ENCODE measurements at places on chromosomes 6 and 20.

- DNase-seq, result no peak
These were observed 13.3 kb upstream of the RHAG start for GRCh38 chr6:49649988-49650387.

DNA sequence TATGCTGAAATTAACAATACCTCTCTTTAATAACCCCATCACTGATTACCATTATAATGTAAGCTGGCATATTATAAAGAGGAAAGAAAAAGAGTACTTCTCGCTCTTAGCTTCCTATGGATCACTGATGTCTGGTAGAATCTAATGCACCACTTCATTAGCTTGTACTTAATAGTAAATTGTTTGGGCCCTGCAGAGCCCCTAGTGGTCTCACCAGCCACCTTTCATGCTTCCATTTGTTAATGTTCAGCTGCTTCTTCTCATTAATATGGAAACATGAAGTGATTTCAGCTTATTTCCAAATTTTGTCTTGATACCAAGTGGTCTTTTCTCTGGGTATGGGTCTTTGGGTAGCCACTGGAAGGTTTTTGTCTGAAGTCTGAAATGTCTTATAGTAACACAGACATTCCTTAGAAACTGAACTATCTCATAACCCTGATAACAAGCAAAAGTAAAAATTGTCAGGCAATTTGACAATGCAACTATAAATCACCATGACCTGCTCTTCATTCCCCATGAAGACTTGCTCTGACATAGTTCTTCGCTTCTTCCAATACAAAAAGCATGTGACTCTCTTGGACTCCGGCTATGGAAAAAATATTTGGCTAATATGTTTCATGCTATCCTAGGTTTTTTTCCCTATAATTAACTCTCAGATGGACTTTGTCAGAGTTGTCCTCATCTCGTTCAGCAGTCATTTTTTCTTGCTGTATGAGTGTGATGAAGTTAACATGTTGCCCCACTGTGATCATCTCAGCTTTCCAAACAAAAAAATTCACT, 395.8 kb upstream of the MARCKS start:
- no peak for DNase-seq

GRCh38 chr6:144094731-144095133, 641 bp downstream of the SF3B5 start:
- DNase-seq, result no peak

DNA sequence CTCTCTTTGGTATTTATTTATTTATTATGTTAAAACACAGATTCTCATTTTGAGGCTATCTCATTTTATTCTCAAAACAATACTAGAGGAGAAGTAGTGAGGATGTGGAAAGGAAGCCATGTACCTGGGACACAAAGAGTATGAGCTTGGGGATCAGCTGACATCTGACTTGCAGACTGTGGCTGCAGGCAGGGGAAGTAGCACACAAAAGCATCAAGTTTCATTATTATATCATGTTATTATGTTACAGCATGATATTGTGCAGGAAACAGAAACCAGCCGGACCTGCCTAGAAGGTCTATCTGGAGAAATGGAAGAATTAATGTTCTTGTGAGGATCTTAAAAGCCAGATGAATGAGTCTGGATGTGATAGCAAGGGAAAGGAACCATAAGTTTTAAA, 248.2 kb downstream of the KHDC1L start:
- DNase-seq, result no peak

DNA sequence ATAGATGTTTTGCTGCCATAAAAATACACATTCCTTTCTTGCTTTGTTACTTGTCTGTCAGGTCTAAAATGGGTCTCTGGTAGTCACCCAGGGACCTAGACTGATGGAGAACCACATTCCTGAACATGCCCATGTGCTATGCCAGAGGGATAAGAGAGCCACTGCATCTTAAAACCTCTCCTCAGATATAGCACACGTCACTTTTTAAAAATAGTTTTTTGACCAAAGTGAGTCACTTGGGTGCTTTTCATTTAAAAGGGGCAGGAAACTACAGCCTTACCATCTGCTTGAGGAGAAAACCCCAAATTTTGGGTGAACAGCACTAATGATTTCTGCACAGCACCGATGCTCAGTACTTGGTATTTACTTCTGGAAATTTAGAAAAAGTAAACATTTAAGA, 197.8 kb downstream of the OGFRL1 start:
- DNase-seq, result no peak

- DNase-seq, result no peak
These were observed 102.5 kb downstream of the OGFRL1 start for GRCh38 chr6:71391126-71391525.

DNA sequence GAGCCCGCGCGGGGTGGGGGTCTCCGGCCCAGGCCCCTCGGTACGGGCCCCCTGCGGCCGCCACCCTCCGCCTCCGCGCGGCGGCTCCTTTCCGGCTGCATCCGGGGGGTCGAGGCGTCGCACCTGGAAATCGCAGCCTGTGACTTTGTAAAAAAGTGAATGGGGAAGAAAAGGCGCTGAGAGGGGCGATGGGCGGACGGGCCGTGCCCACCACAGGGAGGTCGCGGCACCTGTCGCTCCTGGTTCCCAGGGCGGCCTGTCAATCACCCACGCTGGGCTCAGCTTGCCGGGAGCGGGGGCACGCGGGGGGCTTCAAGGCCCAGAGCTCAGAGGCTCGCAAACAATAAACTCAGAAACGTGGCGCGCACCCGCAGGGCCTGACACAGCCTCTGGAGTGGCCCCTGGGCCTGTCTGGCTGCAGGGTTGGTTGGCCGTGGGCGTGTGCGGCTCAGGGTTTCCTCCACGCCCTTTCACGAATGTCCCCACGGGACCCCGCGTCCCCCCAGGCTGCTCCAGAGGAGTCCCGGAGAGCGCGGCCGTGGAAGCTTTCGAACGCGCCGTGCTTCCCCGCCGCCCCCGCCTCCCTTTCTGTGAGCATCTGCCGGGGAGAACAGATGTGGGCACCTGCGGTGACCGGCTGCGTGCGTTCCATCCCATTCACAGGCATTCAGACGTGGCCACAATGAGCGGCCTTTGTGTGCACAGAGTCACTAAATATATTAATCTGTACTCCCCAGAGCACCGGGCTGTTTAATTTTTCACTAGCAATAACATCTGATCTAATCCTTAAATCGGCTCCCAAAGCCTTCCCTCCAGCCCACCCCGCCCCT, 6.1 kb upstream of the DLL1 start:
- peak; percentile 64 for DNase-seq

DNA sequence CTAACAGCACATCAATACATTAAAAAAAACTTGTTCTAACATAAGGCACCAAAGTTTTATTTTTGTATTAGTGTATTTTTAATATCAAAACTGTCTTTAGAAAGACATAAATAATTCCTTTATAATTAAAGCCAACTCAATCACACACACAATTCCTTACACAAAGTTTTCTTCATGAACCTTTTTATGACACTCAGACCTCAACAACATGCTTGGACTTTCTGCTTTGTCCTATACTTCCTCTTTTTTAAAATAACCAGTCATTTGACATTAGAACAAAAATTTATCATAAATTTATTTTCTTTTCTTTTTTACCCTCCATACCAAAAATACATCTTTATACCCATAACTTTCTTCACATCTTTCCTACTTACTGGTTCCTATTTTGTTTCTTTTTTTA, 292.0 kb upstream of the ARID1B start:
- no peak for DNase-seq

DNA sequence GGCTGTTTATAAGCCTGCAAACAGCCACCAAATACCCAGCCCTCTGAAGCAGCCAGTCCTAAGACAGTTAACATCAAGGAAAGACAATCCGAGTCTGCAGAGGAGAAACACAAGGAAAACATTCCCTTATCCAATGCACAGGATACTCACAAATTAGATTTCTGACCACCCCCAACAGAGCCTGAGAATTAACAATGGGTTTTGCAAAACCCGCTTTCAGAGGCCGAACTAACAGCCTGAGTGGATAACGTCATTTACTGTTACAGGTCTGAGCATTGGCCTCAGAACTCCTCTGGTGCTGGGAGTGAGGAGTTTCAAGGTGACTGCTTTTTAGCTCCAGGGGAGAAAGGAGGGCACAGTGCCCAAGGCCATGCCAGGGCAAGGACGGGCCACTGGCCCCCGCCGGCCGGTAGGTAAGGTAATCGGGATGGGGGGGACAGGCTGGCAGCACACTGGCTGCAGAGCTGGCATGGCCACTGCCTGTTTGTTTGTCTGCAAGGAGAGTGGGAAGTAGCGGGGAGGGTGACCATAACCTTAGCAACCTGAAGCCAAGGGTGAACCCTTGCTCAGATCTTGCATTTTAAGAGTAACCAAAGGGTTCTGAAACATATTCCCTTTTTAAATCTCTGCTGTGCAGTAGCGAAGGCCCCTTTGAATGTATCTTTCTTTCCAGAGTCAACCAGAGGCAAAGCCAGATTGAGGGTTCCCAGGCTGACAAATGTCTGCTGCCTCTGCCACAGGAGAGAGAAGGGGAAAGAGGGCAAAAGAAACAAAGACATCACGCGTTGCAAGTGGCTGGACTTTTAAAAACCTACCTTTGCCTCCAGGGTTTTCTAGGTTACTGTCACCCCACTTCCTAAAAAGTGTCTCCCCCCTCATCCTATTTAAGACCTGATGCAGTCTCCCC, 3.9 kb downstream of the ZMYND8 start:
- peak; percentile 67 for DNase-seq

DNA sequence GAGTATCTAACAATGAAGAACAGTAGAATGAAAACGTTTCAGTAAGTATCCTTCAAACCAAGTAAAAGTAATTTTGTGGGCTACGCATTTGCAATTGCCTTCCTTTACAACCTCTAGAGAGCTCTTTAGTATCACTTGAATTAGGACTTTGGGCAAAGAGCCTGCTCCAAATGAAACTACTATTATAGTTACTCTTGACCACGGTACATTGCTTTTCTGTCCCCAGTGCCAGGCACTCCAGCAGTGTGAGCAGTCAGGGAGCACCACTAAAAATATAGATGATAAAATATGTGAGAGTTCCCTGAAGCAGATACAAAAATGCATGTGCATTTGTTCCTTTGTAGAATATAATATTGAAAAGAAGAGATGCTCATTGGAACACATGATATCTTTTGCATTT, 450.1 kb upstream of the MANEA start:
- no peak for DNase-seq

DNA sequence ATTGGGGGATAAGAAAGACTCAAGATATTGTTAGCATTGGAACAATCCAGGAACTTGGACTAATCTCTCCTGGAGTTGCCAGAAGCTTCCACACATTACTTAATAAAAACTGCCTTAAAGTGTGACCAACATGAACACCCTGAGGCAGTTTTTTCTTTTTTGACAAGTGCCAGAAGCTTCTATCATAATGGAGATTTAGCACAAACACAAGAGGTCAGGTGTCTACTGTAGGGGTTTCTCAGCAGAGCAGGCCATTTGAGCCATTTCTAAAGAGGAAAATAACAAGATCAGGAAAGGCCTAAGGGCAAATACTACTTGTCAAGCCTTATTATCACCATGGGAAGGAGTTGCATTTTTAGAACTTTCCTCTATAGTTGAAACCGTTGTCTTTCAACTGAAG, 361.5 kb downstream of the EPM2A start:
- no peak for DNase-seq

GRCh38 chr6:53168516-53169267, 20.1 kb upstream of the GCM1 start:
- no peak for DNase-seq

- no peak for DNase-seq
These were observed 328.6 kb upstream of the ARID1B start for GRCh38 chr6:156448579-156448978.

DNA sequence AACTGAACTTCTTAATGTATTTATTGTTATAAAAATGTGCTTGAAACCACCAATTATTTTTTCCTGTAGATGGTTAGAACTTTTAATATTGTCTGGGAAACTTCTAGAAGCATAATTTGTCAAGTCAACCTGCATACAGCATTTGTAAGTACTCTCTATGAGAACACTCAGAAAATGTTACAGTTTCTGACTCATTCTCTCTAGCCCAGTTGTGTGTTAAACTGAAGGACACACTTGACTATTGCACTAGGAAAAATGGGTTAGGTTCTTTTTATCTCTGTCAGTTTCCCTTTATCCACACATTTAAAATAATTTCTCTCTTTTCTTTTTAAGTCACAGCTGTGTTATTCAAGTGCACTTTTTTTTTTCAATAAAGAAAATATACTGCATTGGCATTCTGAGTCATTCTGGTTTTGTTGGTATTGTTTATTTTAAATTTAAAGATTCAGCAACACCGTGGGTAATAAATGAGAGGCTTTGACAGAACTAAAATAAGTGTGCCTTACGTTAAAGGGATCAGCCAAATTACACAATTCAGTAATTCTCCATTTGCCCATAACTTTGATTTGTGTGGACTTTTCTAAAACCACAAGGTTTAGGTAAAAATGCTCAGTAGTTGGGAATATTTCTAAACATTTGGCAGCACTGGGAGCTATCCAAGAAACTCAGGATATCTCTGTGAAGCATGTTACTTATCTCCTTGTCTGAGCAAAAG, 50.7 kb downstream of the OPN5 start:
- no peak for DNase-seq

DNA sequence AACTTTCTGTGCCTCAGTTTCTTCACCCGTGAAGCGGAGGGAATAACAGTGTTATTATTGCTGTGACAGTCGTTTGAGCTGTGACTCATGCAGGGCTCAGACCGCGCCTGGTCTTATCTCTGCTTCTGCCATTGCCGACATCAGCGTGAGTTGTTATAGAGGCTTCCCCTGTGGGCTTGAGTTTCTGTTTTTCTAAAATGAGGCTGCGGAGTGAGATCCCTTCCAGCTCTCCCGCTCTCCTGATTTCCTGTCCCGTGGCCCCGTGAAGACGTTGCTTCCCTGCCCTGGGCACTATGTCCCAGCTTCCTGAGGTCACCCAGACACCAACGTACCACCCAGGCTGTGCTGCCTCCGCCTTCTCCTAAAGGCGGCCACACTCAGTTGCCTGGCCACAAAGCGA, 278.5 kb downstream of the BMP7 start:
- no peak for DNase-seq

- DNase-seq, result no peak
These were observed 155.5 kb downstream of the CDH4 start for GRCh38 chr20:61407561-61407960.

GRCh38 chr20:43962530-43962929, 47.9 kb downstream of the TOX2 start:
- DNase-seq, result no peak

DNA sequence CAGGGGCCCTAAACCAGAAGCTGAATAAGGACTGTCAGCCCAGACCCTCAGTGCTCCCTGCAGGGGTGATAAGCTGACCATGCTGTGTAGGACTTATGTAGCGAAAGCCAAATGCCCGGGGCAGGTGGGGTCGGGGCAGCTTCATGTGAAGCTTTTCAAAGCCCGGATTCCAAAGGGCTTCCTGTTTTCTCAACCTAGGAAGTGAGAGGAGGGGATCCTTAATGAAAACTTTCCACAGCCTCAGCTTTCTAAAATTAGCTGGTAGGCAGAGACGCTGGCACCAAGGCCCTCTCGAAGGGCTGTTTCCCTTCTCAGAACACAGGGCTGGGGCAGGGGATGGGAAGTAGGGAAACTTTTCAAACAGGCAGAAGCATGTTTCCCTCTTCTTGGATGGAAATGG, 148.9 kb downstream of the NFATC2 start:
- DNase-seq, result no peak

GRCh38 chr6:82703230-82703629, 339.6 kb downstream of the TPBG start:
- DNase-seq, result no peak

All from kidney (tissue), 22 donors.